ENCODE measurements at places on chromosomes 4 and X.

DNA sequence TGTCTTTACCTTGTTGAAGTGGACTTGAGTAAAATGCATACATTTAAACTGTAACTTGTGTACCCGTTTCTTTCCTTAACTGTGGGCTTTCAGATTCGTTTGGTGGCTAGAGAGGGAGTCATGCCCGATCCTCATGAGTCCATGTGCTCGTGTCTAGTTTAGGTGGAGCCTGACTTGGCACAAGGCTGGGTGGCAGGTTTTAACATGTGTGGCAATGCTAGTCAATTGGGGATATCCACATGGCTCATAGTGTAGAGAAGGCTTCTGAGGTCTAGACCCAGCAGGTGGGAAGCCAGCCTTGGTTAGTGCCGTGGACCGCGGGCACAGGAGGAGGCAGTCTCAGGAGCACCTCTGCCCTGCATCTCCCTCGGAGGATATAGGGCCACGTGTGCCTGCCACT, 48.5 kb upstream of the CLCN4 start:
- no peak for DNase-seq

- no peak for DNase-seq
These were observed 2.8 kb upstream of the ZNF718 start for GRCh38 chr4:121408-122084.

DNA sequence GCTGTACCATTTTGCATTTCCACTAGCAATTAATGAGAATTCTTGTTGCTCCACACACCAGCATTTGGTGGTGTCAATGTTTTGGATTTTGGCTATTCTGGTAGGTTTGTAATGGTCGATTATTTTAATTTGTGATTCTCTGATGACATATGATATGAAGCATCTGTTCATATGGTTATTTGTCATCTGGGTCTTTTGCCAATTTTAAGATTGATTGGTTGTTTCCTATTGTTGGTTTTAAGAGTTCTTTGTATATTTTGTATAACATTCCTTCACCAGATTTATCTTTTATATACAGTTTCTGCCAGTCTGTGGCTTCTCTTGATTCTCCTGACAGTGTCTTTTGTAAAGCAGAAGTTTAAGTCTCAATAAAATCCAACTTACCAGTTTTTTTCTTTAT, 18.5 kb upstream of the BDH2 start:
- no peak for DNase-seq

DNA sequence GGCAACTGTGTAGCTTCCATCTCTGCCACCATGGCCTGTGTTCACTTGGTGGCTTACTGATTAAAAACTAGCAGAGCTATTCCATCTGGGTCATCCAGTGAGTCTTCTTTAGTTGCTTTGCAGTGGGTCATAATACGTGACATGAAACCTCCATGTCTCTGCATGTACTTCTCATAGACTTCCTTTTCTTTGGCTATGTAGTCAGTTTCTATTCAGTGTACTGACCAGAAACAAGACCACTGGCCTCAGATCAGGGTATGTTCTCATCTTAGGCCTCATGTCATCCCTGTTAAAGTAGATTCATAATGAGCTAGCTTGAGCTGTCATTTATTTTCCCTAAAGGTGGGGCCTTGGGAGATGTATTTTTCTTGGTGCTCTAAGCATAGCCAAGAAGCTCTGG, 195.2 kb downstream of the CCNG2 start:
- DNase-seq: no peak

DNA sequence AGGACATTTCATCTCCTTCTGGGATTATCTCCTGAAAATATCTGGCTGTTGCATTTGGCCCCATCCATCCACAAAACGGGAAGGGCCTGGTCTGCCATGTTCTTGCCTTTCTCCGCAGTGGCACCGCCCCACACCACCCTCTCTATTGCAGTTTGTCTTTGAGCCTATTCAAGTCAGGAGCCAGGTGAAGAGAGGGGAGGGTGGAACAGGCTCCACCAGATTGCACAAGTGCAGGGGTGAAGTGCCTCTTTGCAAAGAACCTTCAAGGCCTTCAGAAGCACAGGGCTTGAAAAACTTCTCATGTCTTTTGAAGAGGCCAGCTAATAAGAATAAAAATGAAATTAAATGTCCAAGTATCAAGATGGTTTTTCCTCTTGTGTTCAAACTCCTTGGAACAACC, 28.7 kb downstream of the RS1 start:
- DNase-seq: no peak

- DNase-seq: no peak
These were observed 75.4 kb downstream of the FAT4 start for GRCh38 chr4:125390126-125390525.

- DNase-seq: no peak
These were observed 107.2 kb upstream of the NALF2 start for GRCh38 chrX:69396916-69397315.

- no peak for DNase-seq
These were observed 34.8 kb downstream of the YIPF6 start for GRCh38 chrX:68533656-68534055.

- DNase-seq: no peak
These were observed 124.9 kb downstream of the KDM6A start for GRCh38 chrX:44997888-44998287.

- no peak for DNase-seq
These were observed 225.5 kb downstream of the AFAP1 start for GRCh38 chr4:7714176-7714575.

DNA sequence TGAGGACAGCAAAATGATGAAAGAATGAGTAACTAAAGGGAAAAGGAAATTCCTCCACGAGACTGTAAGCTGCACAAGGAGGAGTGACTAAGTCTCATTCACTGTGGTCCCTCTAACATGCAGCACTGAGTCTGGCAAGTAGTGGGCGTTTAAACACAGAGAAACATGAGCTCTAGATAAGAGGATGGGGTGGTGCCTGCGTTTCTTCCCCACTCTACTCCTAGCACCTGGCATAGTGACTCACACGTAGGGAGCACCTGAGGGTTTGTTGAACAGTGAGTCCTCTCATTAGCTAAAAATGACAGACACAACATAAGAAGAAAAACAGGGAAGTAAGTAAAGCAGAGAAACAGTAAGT, 105.8 kb upstream of the CBR4 start:
- DNase-seq: peak; percentile 85

DNA sequence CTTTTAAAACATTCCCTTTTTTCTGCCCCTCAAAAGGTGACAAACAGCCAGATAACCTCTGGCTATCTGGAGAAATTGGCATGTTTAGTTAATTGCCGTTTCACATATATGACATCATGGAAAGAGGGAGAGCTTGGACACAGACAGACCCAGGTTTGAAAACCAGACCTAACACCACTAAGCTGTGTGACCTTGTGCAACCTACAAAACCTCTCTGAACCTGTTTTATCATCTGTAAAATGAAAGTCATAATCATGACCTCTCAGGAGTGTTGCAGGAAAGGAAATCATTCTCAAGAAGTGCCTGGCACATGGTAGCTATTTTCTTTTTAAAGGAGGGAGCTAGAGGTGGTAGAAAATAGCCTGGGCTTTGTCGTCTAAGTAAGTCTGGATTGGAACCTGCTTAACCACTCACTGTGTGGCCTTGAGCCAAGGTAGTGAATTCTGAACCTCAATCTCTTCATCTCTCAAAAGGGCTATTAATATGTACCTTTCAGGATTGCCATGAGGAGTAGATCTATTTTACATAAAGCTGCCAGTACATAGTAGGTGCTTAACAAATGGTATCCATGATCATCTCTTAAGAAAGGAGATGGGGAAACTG, 363.5 kb downstream of the BCOR start:
- DNase-seq: no peak

DNA sequence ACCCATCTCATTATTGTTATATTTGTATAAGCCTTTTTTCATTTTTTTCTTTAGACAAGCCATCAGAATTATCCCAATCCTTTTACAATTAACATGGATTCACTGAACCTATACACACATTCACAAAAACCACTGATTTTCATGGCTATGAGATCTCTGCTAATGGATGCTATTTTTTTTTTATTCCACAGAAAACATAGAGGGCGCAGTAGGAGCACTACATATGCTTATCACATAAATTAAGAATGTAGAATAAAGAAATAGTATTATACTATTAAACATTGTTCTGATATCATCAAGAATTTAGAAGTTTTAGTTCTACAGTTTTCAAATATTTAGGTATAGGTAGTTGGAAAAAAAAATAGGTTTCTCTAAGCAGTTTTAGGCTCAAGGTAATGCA, 1477.4 kb downstream of the ARAP2 start:
- no peak for DNase-seq

DNA sequence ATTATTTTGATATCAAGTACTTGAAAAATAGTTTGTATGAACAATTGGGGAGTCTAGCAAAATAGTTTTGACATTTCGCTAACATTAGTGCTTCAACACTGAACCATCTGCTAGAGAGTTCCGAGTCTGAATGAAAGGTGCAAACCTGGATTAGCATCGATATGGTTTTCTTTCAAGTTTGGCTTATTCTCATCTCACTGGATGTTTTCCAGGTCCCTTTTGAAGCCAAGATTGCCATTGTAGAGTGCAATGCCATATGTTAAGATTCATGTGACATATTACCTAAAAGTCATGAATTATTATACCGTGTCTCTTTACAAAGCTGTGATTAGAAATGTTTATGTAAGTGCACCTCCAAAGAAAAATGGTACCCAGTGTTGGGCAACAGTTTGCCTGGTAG, 36.8 kb upstream of the NAA11 start:
- no peak for DNase-seq

- no peak for DNase-seq
These were observed 52.4 kb upstream of the IGFBP7 start for GRCh38 chr4:57162499-57163019.

DNA sequence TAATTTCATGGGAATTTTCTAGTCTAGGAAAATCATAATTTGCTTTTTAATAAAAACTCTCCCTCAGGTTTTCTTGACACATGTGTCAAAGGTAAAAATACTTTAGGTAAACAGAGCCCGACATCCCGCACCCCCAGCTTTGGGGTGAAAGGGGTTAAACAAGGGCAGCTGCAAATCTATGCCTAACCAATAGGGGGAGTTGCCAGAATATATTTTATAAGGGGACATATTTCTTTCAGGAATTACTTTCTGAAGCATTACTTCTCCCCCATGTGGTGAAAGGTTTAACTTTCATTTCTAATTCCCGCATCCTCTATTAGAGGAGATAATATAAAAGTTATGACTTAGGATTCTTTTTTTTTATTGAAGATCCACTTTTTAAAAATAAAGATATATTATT, 53.9 kb upstream of the HEPH start:
- no peak for DNase-seq

DNA sequence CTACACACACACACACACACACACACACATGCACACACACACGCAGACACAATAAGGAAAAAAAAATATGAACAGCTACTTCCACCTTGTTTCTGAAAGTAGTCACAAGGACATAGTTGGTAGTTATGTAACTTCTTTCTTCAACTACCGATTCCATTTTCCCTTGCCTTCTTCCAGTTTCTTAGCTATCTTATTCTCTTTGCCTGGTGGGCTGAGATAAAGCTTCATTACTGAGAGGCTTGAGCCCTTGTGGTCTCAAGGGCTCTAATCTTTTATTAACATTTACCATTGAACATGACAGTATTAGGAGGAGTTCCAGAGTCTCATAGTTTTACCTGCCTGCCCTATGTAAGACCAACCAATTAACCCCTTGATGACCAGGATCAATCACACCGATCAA, 8.9 kb upstream of the SMIM10 start:
- DNase-seq: no peak

DNA sequence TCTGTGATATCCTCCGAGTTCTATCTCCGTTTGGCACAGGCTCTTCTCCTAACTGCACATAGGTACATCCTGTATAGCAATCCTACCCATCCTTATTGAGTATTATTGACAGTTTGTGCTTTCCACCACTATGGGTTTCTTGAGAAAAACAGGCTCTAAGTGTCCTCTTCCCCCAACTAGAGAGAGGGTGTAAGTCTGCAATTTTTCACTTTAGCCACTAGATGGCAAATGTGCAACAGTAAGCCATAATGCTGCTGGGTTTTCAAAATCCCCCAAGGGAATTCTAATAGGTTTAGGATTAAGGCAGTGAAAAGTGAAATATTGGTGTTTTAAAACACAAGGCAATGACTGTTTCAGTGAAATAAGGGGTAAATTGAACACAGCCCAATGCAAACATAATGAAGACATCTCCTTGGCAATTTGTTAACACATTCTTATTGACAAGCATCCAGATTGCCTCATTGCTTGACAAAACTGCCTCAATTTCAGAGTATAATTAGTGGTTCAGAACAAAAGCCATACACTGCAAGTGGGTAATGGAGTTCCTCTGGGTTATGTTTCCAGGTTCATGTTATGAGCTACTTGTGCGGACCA, 239.0 kb upstream of the HTR2C start:
- peak; percentile 20 for DNase-seq

DNA sequence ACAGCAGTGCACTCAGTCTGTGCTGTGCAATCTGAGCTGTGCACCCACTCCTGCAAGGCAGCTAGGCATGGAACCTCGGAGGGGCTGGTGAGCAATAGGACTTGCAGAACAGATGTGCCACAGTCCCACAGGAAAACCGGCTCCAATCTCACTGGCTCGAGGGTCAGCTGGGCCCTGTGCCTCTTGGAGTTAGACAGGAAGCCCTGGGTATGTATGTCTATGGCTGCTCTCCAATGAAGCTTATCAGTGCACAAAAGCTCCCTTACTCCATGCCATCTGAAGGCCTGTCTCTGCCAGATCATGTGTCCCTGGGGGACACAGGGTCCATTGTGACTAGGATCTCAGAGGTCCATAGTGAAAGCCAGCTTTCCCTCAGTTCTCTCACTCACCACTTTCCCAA, 335.8 kb downstream of the SH3BGRL start:
- DNase-seq: no peak

GRCh38 chrX:6930307-6930849, 217.1 kb upstream of the STS start:
- no peak for DNase-seq

Measured in HS-5 (cell line).